ENCODE measurements at places on chromosomes 6 and 20.

GRCh38 chr6:159897603-159898002 is 6.8 kb downstream of the MAS1 start:
- no peak for DNase-seq
- H3K4me3 ChIP-seq: no peak overlapping the region
- peaks cover 3% of the 10 kb centered on the region for H3K4me1 ChIP-seq
- no peak overlapping the region for H3K27ac ChIP-seq
- no peaks in the 10 kb centered on the region for H3K36me3 ChIP-seq
- no peaks in the 10 kb centered on the region for H3K27me3 ChIP-seq

DNA sequence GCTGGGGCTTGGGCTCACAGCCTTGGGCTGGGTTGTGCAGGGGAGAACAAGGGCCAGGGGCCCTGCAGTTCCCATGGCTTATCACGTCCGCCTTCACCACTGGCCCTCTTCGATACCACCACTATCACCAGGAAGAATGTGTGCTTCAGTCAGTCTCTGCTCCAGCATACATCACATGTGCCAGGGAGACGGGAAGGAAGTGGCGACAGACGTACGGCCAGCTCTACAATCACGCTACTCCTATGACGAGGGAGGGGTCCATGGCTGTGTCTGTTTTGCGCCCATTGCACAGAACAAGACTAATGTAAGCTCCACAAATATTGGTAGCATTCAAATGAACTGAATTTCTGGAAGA is 72.1 kb downstream of the TRAM2 start:
- H3K27ac ChIP-seq: peak overlapping the region; percentile 87
- H3K4me3 ChIP-seq: peak overlapping the region; percentile 22
- no peak for DNase-seq

GRCh38 chr6:22320750-22321149 is 23.9 kb upstream of the PRL start:
- no peaks in the 10 kb centered on the region for H3K36me3 ChIP-seq
- no peak for DNase-seq
- H3K27me3 ChIP-seq: no peaks in the 10 kb centered on the region
- H3K4me3 ChIP-seq: no peak overlapping the region

DNA sequence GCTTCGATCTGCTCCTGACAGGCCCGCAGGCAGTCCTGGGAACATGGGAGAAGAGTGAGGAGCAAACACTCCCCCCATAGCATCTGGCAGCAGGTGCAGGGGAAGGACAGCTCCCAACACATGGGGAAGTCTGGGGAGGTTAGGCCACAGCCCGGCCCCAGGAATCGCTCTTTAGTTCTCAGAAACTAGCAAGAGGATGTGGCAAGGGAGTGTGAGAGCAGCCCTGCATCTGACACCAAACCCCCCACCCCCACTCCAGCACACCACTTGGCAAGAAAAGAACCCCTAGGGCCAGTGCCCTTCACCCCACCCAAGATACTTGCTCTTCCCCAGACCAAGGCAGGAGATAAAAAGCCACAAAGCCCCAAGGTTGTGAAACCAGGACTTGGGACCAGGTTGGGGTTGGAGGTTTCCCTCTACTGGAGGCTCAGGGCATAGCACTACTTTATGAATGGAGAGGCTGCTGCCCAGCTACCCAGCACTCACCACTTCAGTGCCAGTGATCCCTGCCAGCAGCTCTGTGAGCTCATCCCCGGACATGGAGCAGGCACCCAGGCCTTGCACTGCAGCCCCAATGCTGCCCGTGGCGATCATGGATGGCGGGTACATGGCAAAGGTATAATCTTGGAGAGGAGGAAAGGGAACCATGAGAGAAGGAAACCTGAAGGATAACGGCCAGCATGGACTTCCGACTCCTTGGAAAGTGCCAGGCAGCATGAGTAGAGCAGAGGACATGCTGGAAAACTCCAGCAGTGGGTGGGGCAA is 5.4 kb downstream of the CCND3 start:
- H3K4me1 ChIP-seq: peaks cover 35% of the 10 kb centered on the region
- DNase-seq: peak; percentile 31
- no peaks in the 10 kb centered on the region for H3K27me3 ChIP-seq
- H3K36me3 ChIP-seq: peaks cover 43% of the 10 kb centered on the region

GRCh38 chr6:2695454-2696095 is 55.1 kb downstream of the MYLK4 start:
- no peaks in the 10 kb centered on the region for H3K36me3 ChIP-seq
- H3K4me3 ChIP-seq: no peak overlapping the region
- H3K4me1 ChIP-seq: no peaks in the 10 kb centered on the region
- DNase-seq: no peak
- no peaks in the 10 kb centered on the region for H3K27me3 ChIP-seq
- H3K27ac ChIP-seq: no peak overlapping the region

- H3K4me1 ChIP-seq: no peaks in the 10 kb centered on the region
- H3K27ac ChIP-seq: no peak overlapping the region
- H3K27me3 ChIP-seq: no peaks in the 10 kb centered on the region
- no peak overlapping the region for H3K4me3 ChIP-seq
- DNase-seq: no peak
Observed at GRCh38 chr6:9628819-9629218, 786.1 kb downstream of the TFAP2A start.

GRCh38 chr6:169362501-169363121 is 109.0 kb upstream of the THBS2 start:
- no peak overlapping the region for H3K27ac ChIP-seq
- no peak for DNase-seq
- no peaks in the 10 kb centered on the region for H3K36me3 ChIP-seq
- H3K4me3 ChIP-seq: no peak overlapping the region
- no peaks in the 10 kb centered on the region for H3K27me3 ChIP-seq

- DNase-seq: no peak
- no peak overlapping the region for H3K4me3 ChIP-seq
- H3K27ac ChIP-seq: no peak overlapping the region
- no peaks in the 10 kb centered on the region for H3K36me3 ChIP-seq
- H3K27me3 ChIP-seq: no peaks in the 10 kb centered on the region
- H3K4me1 ChIP-seq: no peaks in the 10 kb centered on the region
Observed at GRCh38 chr6:105839266-105839665, 246.9 kb upstream of the PRDM1 start.

DNA sequence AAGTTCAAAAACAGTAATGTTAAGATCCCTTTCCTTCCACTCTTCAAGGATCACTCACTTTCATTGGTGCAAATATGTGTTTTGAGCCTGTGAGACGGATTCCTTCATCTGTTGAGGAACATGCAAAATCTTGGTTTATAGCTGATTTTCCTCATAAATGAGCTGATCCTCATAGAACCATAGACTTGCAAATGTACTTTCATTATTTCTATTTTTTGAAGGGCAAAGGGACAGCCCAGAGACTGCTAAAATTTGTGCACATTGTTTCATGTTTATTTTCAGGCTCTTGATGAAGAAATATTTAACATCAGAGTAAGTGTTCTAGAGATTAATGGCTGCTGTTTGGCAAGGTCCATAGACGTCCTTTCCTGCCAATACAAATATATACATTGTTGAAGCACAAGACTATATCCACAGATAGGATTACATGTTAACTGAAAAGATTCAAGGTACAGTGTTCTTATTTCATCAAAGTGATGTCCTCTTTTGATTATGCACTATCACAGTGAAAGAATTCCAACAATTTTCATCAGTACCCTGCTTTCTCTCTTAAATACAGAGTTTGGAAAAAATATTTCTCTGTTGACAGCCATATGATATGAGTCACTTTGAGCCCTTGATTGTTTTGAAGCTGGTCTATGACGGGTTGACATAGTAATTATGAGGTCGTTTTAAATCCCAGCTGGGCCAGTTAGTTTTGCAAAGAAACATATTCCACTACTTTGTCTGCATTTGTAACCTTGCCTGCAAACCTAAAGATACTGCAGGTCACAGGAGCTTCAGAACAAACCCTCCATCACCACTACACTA is 95.7 kb downstream of the FILIP1 start:
- H3K27me3 ChIP-seq: no peaks in the 10 kb centered on the region
- peaks cover 64% of the 10 kb centered on the region for H3K4me1 ChIP-seq
- no peak overlapping the region for H3K27ac ChIP-seq
- no peaks in the 10 kb centered on the region for H3K36me3 ChIP-seq
- DNase-seq: no peak

DNA sequence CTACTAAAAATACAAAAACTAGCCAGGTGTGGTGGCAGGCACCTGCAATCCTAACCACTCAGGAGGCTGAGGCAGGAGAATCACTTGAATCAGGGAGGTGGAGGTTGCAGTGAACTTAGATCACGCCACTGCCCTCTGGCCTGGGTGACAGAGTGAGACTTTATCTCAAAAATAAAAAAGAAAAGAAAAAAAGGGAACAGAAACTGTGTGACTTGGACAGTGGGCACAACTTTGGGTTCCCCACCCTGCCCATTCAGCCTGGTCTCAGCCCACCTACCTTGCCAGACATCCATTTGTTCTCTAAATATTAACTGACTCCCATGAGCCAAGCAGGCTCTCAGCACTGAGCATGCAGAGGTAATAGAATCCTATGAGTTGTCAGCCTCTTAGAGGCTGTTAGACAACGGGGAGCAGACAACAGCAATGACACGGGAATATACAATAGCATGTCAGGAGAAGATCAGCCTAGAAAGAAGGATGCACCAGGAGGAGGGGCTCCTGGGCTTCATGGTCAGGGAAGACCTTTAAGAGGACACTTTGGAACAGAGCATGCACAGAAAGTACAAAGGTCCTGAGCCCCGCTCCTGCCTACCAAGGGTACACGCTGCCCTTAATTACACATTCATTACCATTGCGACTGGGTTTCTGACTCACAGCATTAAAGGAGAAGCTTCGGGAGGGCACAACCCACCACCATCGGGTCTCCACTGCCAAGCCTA is 20.0 kb downstream of the FAM209B start:
- no peak for DNase-seq
- no peaks in the 10 kb centered on the region for H3K36me3 ChIP-seq
- H3K27ac ChIP-seq: no peak overlapping the region

DNA sequence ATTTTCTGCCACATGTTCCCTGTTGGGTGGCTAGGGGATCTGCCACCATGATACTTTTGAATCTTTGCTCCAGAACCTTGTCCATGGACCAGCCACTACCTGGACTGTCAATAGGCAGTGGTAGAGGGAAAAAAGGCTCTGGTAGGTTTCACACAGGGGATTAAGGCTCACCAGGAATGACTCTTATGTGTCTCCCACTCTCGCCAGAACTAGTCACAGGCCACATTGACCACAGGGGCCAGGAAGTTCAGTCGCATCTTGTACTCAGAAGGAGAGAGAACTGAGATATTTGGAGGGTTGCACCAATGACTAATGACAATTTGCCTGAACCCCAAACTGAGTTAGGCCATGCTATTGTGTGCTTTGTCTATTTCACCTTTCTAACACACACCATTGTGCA is 23.6 kb upstream of the APCDD1L start:
- no peaks in the 10 kb centered on the region for H3K4me1 ChIP-seq
- no peak overlapping the region for H3K27ac ChIP-seq
- no peaks in the 10 kb centered on the region for H3K27me3 ChIP-seq
- H3K4me3 ChIP-seq: no peak overlapping the region
- DNase-seq: no peak

GRCh38 chr6:157203312-157203744 is 120.0 kb downstream of the TMEM242 start:
- no peaks in the 10 kb centered on the region for H3K27me3 ChIP-seq
- H3K36me3 ChIP-seq: peaks cover 44% of the 10 kb centered on the region
- H3K4me3 ChIP-seq: no peak overlapping the region
- no peak for DNase-seq
- H3K4me1 ChIP-seq: peaks cover 3% of the 10 kb centered on the region

- H3K36me3 ChIP-seq: no peaks in the 10 kb centered on the region
- H3K27me3 ChIP-seq: peaks cover 18% of the 10 kb centered on the region
- no peak overlapping the region for H3K27ac ChIP-seq
- DNase-seq: no peak
- H3K4me3 ChIP-seq: no peak overlapping the region
- H3K4me1 ChIP-seq: no peaks in the 10 kb centered on the region
Observed at GRCh38 chr6:27287751-27288135, 24.3 kb downstream of the POM121L2 start.

GRCh38 chr6:108561742-108562502 is 1.2 kb downstream of the FOXO3 start:
- H3K27me3 ChIP-seq: no peaks in the 10 kb centered on the region
- DNase-seq: no peak
- H3K4me1 ChIP-seq: peaks cover 36% of the 10 kb centered on the region
- peak overlapping the region; percentile 100 for H3K27ac ChIP-seq

GRCh38 chr6:134238960-134239795 is 78.7 kb downstream of the SGK1 start:
- no peaks in the 10 kb centered on the region for H3K27me3 ChIP-seq
- H3K4me3 ChIP-seq: no peak overlapping the region
- H3K36me3 ChIP-seq: no peaks in the 10 kb centered on the region

DNA sequence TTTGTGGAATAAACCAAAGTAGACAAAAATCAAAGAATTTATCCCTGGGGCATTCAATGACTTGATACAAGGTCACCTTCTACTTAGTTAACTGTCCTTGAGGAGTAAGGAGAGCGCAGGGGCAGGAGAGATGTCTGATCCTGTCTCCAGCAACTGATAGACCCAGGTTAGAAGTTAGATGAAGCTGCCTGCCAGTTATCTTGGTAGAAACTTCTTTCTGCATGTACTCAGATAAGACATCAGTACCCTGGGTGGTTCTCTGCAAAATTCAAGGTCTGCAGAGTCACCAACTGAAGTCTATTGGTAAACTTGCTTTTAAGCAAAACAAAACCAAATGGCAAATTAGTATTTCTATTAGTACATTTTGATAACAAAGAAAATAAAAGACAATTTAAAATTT is 2.7 kb downstream of the SGK1 start:
- no peaks in the 10 kb centered on the region for H3K36me3 ChIP-seq
- peaks cover 4% of the 10 kb centered on the region for H3K4me1 ChIP-seq
- no peak for DNase-seq
- H3K27ac ChIP-seq: no peak overlapping the region

GRCh38 chr20:41049451-41049850 is 20.8 kb downstream of the TOP1 start:
- no peaks in the 10 kb centered on the region for H3K36me3 ChIP-seq
- peaks cover 67% of the 10 kb centered on the region for H3K4me1 ChIP-seq
- H3K4me3 ChIP-seq: no peak overlapping the region
- no peaks in the 10 kb centered on the region for H3K27me3 ChIP-seq

DNA sequence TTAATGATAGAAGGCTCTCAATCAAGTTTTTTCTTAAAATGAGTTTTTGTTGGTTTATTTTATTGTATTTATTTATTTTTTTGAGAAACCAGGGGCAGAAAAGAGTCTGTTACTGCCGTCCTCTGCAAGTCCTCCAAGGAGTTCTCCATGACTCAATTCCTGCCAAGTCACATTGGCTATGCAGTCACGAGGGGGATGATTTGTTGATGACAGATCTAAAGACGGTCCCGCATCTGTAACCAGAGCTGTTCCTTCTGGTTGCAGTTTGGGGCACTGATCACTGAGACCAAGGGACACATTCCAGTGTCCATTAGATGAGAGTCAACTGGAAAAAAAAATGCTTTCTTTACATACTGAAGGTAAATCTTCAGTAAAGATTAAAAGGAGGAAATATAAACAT is 13.9 kb upstream of the TSHZ2 start:
- H3K27ac ChIP-seq: no peak overlapping the region
- H3K36me3 ChIP-seq: no peaks in the 10 kb centered on the region
- H3K4me3 ChIP-seq: no peak overlapping the region
